ENCODE measurements at places on chromosomes 12 and 14.

DNA sequence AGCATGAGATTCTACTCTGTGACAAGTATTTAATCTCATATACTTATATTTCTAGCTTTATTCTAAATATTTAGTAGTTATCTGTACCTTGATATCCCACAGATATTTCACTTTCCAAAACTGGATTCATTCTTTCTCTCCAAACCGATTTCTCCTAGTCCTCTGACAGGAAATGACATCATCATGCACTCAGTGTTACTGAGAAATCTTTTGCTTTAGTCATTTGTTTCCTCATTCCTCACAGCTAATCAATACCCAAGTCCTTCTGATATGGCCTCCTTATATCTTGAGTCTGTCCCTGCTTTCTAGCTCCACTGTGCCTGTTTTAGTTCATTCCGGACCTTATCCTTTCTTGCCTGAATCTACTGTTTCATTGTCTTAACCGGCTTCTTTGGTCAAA, 39.4 kb upstream of the E2F7 start:
- DNase-seq: no peak

- no peak for DNase-seq
These were observed 191.5 kb upstream of the PRKD1 start for GRCh38 chr14:30118992-30119640.

GRCh38 chr14:59190372-59190771, 1.9 kb downstream of the DAAM1 start:
- DNase-seq: no peak

DNA sequence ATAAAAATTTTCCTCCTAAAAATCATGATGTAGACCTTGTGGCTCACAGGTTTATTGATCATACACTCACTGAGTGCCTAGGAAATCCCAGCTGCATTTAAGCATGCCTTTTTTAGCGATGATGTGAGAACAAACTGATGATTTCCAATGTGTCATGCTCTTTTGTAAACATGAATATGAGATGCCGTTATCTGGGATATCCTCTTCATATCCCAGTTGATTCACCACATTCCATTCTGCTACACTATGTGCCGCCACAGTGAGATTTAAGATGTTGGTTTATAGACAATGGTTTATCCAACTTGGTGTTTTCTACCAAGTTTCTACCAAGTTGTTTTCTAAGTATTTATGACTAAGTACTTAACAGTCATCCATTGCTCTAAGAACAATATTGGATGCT, 5.2 kb downstream of the OR4E1 start:
- DNase-seq: no peak

- peak; percentile 92 for DNase-seq
These were observed 11.0 kb downstream of the PDE1B start for GRCh38 chr12:54560374-54560858.

DNA sequence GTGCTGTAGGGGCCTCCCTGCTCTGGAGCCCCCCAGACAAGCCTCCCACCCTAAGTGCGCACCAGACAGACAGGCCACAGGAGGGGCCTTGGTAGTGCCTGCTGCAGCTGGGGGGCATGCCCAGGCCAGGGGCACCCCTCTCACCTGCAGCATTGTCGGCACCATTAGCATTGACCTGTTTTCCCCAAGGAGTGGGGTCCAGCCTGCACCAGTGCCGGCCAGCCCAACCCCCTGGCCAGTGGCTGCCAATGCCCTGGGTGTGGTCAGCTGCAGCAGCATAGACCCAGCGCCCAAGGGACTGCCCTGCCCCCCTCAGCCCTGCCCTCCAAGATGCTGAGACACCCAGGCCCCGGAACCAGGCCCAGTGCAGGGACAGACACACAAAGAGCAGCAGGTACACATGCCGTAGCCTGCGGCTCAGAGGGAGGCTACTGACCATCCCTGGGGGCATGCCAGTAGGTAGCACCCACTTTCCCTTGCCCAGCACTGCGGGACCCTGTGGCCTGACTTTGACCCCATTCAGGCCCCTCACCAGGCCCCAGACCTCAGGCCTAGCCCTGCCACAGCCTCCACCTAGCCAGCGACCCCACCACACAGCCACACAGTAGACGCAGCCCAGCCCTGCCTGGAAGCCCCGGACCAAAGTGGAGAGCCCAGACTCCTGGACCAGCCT, 1.0 kb downstream of the AHNAK2 start:
- no peak for DNase-seq

DNA sequence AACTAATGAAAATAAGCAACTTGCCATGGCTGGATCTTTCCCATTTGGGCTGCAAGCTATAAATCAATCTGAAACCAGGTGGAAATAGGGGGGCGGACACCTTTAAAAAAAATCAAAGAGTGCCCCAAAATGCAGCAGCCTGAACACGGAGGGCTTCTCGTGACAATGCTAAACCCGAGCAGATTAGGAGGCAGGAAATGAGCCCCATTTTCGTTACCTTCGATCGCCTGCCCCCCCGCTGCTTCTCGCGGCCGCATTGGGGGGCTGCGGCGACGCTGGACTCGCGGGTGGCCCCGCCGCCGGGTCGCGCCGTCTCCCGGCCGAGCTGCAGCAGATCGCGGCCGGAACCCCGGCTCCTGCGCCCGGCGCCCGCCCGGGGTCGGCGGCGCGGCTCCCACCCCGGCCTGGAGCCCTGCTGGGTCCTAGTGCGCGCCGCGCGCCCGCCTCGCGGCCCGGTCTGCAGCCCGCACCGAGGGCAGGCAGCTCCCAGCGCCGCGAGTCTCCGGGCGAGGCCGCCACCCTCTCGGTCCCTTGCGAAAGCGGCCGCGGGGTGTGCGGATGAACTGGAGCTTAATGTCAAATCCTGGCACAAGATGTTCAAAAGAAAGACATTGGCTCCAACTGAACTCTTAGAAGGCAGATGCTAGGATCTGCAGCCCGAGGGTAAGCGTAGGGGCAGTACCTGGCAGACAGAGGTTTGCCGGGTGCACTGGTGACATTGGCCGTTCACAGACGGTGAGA, 201.9 kb upstream of the FOXN3 start:
- DNase-seq: peak; percentile 51

DNA sequence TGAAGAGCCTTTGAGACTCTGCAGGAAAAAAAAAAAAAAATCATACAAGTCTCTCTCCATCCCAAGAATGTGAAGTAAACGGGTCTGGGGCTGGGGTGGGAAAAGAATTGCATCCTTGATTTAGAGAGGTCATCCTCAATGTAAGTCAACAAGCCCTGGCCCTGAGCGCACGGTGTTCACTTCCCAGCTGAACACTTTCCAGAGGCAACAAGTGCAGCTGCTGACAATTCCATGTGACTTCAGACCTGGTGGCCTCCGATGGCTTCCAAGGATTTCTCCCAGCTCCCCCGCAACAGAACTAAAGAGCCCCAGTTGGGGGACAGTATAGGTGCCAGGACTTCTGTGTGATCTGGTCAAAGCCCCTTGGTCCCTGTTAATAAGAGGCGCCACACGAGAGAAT, 2.4 kb downstream of the RILPL1 start:
- no peak for DNase-seq

DNA sequence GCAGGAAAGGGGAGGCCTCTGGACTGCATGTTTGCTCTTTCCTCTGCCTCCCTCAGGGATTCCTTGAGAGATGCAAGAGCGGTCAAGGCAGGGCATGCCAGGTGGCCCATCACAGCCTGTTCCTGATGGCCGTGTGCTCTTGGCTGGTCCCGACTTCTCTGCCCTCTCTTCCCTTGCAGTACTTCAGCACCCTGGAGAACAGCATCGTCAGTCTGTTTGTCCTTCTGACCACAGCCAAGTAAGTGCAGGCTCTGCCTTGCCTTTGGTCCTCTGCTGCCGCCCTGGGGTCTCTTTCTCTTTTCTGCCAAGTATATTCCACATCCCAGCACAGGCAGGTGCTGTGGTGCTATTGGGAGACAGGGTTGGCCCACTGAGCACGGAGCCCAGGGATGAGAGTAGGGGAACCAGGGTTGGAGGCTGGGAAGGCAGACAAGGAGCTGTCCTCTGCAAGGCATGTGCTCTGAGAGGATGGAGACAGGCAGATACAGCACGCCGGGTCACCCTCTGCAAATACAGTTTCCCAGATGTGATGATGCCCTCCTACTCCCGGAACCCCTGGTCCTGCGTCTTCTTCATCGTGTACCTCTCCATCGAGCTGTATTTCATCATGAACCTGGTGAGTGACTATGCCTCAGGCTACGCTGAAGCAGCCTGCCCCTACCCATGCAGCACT, 51.9 kb downstream of the TPCN1 start:
- no peak for DNase-seq

DNA sequence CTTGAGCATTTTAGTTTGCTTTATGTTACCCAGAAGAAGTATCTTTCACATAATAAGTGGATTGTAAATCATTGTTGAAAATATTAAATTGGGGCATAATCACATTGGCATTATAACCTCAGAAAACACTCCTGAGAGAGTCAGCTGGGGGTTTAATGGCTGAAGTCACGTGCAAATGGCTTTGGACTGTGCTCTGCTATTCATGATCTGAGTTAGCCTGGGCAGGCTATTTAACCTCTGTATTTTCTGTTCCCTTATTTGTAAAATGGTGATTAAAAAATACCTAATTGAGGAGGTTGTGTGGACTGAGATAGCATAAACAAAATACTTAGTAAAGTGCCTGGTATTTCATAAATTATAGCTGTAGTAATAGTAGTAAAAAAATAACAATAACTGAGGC, 24.9 kb downstream of the KCNA5 start:
- no peak for DNase-seq

DNA sequence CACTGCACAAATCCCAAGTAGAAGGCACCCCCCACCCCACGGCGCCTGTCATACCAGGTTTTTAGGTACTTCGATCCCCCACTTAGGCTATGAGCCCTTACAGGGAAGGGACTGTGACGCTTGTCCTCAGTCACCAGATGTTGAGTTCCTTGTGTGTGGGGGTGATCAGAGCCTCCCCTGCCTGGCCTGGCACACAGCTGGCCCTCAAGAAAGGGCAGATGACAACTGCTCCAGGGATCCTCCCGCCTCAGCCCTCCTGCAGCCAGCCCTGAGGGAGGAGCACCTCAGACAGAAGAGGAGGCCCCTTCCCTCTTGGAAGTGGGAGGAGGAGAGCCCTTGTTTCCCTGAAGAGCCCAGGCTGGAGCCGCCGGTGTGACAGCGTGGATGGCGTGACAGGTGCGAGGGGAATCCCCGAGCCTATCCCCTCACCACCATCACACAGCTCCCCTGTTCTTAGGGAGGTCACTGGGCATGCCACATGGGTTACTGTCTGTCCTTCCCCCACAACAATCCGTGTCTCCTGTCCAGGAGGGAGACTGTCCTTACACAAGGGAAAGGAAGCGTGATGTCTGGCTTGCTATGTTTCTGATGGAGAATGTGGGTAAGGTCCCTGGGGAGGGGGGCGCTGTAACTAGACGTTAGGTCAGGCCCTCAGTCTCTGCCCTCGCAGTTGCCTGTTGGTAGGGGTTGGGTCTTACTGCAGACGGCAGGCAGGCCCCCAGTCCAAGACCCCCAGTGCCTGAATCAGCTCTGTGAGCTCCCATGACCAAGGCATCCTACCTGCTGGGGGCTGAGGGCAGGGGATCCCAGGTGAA, 31.4 kb downstream of the P2RX4 start:
- peak; percentile 55 for DNase-seq

DNA sequence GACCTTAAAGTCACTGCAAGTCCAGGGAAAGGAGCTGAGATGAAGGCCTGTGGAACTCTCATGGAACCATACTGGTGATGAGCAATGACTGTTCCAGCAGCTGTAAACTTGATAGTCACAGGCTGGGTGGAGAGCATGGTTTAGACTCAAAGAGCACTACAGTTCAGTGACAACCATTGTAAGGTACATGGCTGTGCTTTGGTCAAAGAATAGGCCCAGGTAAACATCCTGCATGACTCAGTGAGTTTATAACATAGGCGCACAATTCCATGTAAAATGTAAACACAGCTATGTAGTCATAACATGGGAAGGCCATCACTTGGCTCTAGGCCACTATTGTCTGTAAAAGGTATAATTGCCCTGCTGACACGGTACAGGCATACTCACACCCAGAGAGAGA, 119.3 kb upstream of the FSCB start:
- no peak for DNase-seq

DNA sequence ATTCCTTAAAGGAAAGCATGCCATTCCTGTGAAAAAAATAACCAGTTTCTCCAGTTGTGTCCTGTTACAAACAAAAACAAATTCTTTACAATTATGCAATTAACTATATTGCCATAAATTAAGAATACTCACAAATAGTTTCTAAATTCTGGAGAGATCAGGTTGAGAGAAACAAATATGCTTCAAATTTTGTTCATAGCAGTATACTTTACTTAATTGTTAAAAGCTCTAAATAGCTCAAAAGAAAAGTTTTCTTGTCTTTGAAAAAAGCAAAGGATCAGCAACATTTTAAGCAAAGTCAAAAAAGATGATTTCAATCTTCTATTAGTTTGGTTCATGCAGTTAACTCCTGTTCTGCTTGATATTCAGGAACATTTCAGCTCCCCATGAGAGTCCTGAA, 109.7 kb downstream of the EML1 start:
- no peak for DNase-seq
